ENCODE measurements at places on chromosomes 4 and X.

DNA sequence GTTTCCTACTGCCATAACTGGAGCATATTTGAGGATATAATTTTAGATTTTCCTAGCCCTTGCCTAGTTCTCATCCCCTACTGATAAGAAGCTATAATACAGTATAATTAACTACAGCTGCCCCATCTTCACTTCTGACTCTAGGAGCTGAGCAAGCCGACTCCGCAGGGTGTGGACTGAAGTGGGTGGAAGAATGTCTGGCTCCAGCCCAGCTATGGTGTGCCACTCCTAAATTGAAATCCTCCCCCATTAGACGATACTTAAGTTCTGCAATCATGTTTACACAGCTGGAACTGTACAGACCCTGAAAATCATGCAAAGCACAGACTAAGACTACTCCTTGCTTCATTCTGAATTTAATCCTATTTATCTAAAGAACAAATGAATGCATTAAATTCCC, 93.1 kb downstream of the PCDH19 start:
- no peak for DNase-seq

DNA sequence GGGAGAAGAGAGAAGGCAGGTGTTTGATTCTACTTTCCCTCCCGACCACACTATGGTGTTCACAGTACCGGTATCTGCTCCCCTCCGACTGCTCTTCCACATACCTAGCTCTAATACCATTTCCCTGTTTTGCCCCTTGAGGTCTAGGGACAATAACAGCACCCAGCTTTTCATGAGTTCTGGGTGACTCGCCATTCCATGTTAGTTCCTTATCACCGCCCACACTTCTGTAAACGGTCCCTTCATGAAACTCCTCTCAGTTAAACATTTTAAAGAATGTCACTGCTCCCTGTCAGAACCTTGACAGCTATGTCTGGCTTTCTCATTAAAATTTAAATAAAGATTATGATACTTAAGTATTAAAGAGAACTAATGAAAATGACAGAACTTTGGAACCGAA, 136.7 kb downstream of the ADAMTS3 start:
- no peak for DNase-seq

- no peak for DNase-seq
Measured at GRCh38 chrX:45001048-45001447, 128.1 kb downstream of the KDM6A start.

DNA sequence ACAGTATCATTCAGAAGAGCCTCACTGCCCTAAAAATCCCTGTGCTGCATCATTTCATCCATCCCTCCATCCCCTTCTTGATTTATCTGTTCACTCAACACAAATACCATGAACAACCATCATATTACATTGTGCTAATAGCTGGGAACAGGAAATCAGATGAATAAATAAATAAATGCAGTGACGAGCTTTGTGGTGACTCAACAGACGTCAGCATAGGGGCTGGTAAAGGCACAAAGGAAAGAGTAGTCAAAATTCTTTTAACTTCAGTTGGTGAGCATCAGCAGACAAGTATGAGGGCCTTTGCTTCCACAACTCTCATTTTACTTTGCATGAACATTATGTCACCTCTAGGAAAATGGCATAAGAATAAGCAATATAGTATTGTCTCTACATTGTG, 65.5 kb downstream of the EDNRA start:
- no peak for DNase-seq

GRCh38 chrX:66918511-66918910, 279.6 kb upstream of the EDA2R start:
- no peak for DNase-seq

DNA sequence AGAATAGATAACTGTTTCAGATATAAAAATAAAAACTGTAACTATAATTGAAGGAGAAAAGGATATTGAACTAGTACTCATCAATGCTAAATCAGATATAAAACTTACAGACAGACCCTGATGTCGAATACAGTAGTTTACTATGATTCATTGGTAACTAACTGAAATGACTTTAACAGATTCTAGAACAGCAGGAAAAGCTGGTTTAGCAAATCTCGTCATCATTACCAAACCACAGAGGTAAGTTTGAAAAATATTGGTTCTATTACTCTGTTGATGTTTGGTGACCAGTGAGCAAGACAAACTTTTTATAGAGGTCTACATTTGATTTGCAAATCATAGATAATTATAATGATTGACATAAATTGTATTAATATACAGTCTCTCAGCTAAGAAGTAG, 551.4 kb upstream of the ADGRL3 start:
- DNase-seq, result no peak

GRCh38 chr4:156534205-156534604, 437.4 kb downstream of the PDGFC start:
- DNase-seq, result no peak

GRCh38 chr4:41185614-41186592, 28.4 kb downstream of the APBB2 start:
- no peak for DNase-seq

GRCh38 chr4:87853108-87853507, 20.3 kb downstream of the MEPE start:
- DNase-seq, result peak; percentile 79

GRCh38 chr4:79833857-79834256, 239.2 kb downstream of the ANTXR2 start:
- no peak for DNase-seq

- DNase-seq, result no peak
Measured at GRCh38 chr4:143184217-143184502, 557 bp upstream of the USP38 start.

All from GM23338 (cell line).